Fibroblast of the conjunctiva (primary cell): ENCODE measurements at places on chromosomes 1 and 21.
A peak's percentile ranks its signal among the peaks of the same experiment; 100 is the strongest.

- no peak for DNase-seq
Observed at GRCh38 chr1:67051196-67051595, 2.8 kb downstream of the SLC35D1 start.

DNA sequence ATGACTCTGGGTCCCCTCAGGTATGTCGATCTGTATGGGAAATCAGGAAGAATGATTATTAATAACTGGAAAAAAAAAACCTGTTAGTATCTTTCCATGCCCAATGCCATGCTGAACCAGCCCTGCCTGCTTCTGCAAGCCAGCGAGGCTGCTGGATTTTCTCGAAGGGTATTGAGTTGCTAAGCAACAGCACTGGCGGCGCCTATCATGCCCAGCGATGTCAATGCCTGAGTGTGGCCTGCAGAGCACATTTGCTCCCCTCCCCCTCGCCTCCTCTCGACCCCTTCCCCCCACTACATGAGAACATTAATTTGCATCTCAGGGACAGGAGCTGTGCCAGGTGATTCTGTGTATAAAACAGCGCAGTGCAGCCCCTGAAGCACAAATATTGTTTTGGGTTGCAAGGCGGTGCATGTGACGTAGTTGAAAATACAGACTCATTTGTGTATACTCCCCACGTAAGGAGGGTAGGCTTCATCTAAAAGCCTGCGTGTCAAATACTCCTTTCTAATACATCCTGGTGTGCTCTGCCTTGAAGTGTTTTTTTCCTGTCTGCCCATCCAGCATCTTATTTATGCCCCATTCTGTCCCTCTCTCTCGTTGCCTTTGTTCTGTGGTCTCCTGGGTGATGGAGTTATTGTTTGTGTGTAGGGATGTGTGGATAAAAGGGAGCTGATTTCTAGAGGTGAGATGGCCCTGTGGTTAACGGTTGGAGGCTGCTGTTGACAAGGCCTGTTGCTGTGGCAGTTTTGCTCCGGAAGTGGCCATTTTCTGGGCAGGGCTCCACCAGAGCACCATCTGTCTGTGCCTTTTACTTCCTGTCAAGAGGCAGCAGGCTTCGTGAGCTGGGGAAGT is 32.7 kb upstream of the ATP5PO start:
- DNase-seq: peak; percentile 49

DNA sequence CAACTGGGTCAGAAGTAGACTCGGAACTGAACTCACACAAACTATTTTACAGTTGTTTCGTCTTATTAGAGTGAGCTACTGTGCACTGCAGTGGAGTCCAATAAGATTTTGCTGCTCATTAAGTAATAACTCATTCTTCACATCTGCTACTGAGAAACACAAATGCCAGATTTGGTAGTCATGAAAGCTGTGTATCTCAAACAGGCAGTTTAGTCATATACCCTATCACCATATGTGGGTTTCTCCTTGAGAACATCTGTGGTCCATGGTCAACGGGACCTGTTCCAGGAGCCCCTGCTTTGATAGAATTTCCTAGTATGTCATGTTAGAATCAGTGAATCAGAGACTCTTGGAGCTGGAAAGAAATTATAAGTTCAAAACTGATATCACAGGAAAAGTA is 60.4 kb downstream of the ALG14 start:
- peak; percentile 65 for DNase-seq

DNA sequence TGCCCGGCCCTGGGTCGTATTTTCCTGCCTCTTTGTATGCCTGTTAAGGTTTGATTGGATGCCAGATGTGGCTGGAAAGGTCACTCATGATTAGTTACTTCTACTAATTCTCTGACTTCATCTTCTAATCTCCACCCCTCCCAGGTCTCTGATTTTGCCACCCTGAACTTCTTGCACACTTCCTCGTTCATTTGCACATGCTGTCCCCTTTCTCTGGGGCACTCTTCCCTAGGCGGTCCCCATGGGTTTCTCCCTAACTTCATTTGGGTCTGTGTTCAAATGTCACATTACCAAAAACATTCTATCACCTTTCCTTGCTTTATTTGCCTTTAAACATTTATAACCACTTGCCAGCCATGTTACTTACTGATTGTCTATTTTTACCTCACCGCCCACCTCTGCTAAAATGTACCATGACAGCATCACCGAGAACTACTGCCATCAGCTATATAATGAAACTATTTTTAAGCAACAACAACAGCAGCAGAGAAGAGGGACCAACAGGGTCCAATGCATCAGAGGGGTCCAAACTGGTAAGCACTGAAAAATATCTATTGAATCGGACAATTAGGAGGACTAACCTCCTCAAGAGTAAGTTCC is 45.8 kb upstream of the FMOD start:
- DNase-seq: no peak

- no peak for DNase-seq
Observed at GRCh38 chr1:219278288-219278687, 104.6 kb downstream of the LYPLAL1 start.

GRCh38 chr1:1122078-1122811 is 6.4 kb upstream of the C1orf159 start:
- DNase-seq: peak; percentile 30

GRCh38 chr1:24727501-24728216 is 17.6 kb upstream of the CLIC4 start:
- peak; percentile 62 for DNase-seq

DNA sequence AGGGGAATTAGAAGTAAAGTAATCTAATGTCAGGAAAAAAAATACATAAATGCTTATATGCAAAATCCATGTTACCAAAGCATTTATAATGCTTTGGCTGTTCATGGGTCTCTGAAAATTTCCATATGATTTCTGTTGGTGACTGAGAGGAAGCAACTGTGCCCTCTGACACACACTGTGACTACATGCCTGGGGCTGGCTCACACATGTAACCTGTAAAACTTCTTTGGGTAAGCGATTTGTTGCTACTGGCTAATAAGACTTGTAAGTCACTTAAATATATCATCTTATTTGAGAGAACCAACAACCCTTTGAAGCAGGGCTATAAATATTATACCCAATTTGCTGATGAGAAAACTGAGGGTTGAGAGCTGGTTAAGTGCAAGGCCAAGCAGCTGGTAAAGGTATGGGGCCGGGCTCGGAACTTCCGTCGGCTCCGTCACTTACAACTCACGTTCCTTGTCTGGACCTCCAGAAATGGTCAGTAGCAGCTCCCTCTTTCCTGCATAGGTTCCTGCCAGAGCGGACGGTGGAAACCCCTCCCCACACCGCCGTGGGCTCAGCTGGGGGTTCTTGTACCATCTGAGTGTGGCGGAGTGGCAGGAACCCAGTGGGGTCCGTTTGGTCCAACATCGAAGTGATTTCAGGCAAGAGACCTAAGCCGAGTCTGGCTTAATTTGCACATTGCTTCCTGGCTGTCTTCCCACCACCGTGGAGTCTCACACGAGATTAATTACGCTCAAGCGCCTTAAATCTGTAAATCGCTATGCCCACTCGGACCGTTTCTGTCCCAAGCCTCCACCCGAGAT is 714 bp downstream of the DFFA start:
- DNase-seq: no peak
